ENCODE measurements at places on chromosomes 6 and 20.

- DNase-seq: no peak
Measured at GRCh38 chr6:89530982-89531381, 98.0 kb downstream of the ANKRD6 start.

GRCh38 chr6:87636315-87636714 is 46.4 kb downstream of the ORC3 start:
- no peak for DNase-seq

DNA sequence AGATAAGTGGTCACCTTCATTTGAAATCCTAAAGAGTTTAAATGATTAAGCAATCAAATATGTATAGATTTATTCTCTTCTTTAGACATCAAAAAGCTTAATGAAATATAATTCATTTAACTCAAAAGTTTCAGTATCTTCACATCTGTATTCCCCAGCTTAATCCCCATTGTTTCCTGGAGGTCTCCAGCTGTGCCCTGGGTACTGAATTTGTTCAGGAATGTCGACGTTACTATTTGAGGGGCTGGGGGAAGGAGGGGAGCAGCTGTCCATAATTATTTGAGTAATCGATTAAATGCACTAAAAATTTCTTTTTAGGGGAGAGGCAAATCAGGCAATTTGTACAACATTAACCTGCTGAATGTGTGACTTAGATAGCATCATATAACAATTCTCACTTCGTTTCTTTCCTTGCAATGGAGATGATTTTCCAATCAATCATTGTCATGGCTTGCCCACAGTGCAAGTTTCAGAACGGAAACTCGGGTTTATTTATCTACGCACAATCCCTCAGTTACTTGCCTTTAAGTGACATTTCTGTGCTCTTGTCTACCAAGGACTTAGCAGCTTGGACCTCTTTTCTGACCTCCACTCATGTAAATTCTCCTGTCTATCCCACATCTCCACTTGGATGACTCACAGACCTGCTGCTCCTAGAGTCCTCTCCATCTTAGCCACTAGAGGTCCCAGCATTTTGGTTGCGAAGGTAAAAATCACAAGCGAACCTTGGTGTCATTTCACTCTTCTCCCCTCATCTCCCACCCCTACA is 3.9 kb downstream of the DOK5 start:
- DNase-seq: no peak

- no peak for DNase-seq
Measured at GRCh38 chr20:20864351-20865096, 152.1 kb upstream of the RALGAPA2 start.

DNA sequence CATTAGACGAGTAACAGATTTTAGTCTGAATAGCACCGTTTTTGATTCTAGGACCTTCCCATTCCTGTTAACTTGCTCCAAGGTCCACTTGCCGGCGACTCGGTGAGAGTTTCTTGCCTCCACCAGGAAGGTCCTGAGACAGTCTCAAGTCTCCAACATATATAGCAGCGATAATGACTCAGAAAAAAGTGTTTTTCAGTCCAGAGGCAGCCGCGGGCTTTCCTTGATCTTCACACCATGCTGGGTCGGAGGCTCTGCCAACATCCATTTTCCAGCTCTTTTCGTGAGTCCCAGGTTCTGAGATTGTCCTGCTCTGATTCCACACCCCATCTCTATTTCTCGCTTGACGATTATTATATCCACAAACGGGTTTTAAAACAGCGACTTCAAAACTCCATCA is 170.5 kb downstream of the GPX5 start:
- no peak for DNase-seq

DNA sequence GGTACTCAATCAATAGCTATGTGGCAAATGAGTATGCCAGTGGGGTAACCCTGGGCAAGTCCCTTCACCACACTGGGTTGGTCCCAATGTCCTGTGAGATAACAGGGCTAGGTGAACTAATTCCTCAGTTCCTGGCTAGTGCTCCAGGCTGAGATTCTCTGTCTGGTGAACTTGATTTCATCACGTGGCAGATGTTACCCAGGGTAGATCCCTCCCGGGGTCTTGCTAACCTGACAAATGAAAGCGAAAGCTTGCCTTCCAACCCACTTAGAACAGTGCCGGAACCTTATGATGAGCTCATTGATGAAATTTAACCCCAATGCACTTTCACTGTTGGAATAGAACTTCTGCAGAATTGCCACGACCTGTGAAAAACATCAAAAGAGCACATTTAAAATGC is 6.6 kb upstream of the ANKRD60 start:
- DNase-seq: no peak
